ENCODE measurements at places on chromosomes 1 and 21. TPM values are rescaled to one million over a fixed set of nuclear protein-coding genes. Genes with fewer than 3 reads are reported as not detected.
A peak's percentile ranks its signal among the peaks of the same experiment; 100 is the strongest.

The RGS5 gene
- total RNA-seq: 26.2 TPM

The CD247 gene
- 0.31 TPM for total RNA-seq

The TRABD2B gene
- 1.1 TPM for total RNA-seq

DNA sequence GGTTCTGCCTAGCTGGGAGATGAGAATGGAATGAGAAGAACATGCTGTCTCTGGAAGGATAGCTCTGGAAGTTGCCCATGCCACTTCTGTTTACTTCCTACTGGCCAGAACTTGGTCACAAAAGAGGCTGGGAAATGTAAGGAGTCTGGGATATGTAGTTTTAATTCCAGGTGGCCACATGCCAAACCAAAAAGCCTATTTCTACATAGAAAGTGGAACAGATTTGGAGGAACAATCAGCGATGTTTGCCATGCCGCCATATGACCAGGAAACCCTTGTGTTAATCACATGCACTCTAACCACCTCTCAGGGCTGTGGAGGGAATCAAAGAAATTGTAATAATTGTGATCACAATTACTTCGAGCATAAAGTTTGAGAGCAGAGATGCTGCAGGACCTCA, 10.0 kb upstream of the OLIG2 start:
- H3K4me3 ChIP-seq: no peak overlapping the region
- H3K4me1 ChIP-seq: peaks cover 7% of the 10 kb centered on the region
- no peak overlapping the region for H3K27ac ChIP-seq
- no peaks in the 10 kb centered on the region for H3K36me3 ChIP-seq
- no peak for DNase-seq

- no peaks in the 10 kb centered on the region for H3K4me1 ChIP-seq
- no peak overlapping the region for H3K4me3 ChIP-seq
- no peak for DNase-seq
- no peaks in the 10 kb centered on the region for H3K36me3 ChIP-seq
- H3K27ac ChIP-seq: no peak overlapping the region
- no peaks in the 10 kb centered on the region for H3K27me3 ChIP-seq
These were observed 390.7 kb downstream of the BRINP2 start for GRCh38 chr1:177561436-177561835.

- no peaks in the 10 kb centered on the region for H3K27me3 ChIP-seq
- no peak overlapping the region for H3K27ac ChIP-seq
- DNase-seq: no peak
- no peaks in the 10 kb centered on the region for H3K4me1 ChIP-seq
- no peaks in the 10 kb centered on the region for H3K36me3 ChIP-seq
These were observed 717.3 kb downstream of the MATN1 start for GRCh38 chr1:30005972-30006619.

GRCh38 chr1:235709018-235709417, 59.4 kb upstream of the GNG4 start:
- no peaks in the 10 kb centered on the region for H3K4me1 ChIP-seq
- no peaks in the 10 kb centered on the region for H3K27me3 ChIP-seq
- H3K4me3 ChIP-seq: no peak overlapping the region
- peaks cover 14% of the 10 kb centered on the region for H3K36me3 ChIP-seq
- no peak for DNase-seq
- no peak overlapping the region for H3K27ac ChIP-seq

DNA sequence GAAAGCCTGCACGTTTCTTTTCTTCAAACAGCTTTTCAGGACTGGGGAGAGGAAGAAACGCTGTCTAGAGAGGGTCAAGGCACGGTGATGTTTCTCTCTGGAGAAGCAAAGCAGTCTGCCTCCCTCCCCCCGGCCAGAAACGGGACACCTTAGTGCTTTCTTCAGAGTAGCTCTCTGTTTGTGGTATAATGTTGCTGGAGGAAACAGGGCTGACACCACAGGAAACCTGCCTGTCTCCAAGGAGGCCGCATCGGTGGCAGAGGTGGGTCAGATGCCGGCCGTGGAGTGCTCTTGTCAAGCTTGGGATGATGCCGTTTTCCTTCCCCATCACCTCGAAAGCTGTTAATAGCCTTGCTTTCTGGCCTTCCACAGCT, 139.4 kb downstream of the DHRS3 start:
- H3K4me3 ChIP-seq: no peak overlapping the region
- H3K27me3 ChIP-seq: no peaks in the 10 kb centered on the region
- no peak for DNase-seq
- peak overlapping the region; percentile 94 for H3K27ac ChIP-seq
- peaks cover 2% of the 10 kb centered on the region for H3K36me3 ChIP-seq

Measured in muscle of leg (tissue), 16 donors.